ENCODE measurements at places on chromosomes 3 and 15.

DNA sequence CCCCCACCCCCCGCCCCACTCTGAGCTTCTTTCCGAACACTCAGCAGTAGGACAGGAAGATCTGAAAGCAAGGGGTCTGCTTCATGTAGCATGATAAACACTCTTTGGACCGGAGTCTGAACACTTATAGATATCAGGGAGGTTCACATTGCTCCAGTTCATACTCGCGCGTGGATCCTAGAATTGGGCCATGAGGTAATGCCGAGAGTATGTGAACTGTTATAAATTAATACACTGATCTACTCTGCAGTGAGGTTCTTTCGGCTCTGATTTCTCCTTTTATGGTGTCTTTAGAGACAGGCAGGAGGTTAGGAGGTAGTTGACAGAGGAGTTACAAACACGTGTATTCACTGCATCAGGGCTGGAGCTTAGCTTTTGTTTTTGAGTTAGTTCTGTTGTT is 223.0 kb downstream of the THSD4 start:
- no peak for DNase-seq

GRCh38 chr3:39124876-39125840 is 17.7 kb downstream of the TTC21A start:
- DNase-seq, result no peak

GRCh38 chr3:38458796-38459498 is 5.3 kb downstream of the ACVR2B start:
- DNase-seq, result no peak

- no peak for DNase-seq
These were observed 30.3 kb downstream of the RPN1 start for GRCh38 chr3:128620268-128620691.

DNA sequence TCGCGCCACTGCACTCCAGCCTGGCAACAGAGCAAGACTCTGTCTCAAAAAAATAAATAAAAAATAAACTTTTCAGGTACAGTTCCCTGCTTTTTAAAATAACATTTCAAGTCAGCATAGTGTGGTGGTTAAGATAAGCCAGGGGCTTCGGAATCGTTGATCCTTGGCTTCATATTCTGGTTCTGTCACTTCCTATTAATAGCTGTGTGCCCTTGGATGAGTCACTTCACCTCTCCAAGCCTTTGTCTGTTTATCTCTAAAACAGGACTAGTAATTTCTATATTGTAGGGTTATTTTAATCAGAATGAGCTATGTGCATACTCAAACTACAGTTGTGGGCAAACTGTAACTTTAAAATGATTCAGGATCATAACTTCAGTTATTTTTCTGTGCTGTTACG is 53.8 kb upstream of the SENP5 start:
- no peak for DNase-seq

DNA sequence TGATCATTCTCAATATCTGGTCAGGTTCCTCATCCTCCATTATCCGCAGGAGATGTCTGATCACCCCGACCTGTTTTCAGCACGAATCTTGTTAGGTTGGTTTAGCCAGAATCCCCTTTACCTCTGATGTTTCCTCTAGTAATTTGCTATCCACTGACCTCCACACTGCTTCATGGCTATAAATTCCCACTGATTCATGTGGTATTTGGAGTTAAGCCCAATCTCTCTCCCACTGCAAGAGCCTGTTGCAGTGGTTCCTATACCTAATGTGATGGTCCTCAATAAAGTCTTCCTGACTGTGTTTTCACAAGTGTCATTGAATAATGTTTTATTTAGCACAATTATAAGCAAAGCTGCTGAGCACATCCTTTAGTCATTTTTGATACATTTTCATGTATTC is 124.8 kb upstream of the CNTN3 start:
- no peak for DNase-seq

DNA sequence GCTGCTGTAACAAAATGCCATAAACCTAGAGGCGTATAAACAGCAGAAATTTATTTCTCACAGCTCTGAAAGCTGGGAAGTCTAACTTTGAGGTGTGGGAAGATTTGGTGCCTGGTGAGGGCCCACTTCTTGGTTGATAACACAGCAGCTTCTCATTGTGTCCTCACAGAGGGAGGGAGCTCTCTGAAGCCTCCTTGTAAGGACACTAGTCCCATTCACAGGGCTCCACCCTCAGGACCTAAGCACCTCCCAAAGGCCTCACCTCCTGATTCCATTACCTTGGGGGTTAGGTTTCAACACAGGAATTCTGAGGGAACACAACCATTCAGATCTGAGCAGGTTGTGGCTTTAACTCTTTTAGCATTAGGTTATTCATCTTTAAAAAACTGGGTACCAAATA is 380.3 kb upstream of the ATP10A start:
- DNase-seq, result no peak

DNA sequence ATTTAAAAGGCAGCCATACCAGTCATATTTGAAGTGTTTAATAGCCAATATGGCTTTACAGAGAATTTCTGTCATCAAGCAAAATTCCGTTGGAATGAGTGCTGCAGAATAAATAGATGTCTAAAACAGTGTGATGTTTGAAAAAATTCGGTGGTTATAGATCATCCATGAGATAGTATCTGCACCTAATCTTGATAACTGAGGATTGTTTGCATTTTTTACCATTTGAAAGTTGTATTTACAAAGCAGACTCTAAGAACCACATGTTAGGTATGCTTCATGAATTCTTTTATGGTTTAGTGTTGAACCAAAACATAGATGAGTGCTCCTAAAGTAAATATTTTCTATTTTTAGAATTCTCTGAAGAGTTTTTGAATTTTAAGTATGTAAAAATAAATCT is 476.1 kb downstream of the NAALADL2 start:
- no peak for DNase-seq
